Stimulated activated CD8-positive, alpha-beta memory T cell treated with anti-CD3 and anti-CD28 coated beads, Interleukin-15, amount 100 ng/mL, for 48 hours (primary cell): ENCODE measurements at places on chromosomes 3 and 15.
A peak's percentile ranks its signal among the peaks of the same experiment; 100 is the strongest.

DNA sequence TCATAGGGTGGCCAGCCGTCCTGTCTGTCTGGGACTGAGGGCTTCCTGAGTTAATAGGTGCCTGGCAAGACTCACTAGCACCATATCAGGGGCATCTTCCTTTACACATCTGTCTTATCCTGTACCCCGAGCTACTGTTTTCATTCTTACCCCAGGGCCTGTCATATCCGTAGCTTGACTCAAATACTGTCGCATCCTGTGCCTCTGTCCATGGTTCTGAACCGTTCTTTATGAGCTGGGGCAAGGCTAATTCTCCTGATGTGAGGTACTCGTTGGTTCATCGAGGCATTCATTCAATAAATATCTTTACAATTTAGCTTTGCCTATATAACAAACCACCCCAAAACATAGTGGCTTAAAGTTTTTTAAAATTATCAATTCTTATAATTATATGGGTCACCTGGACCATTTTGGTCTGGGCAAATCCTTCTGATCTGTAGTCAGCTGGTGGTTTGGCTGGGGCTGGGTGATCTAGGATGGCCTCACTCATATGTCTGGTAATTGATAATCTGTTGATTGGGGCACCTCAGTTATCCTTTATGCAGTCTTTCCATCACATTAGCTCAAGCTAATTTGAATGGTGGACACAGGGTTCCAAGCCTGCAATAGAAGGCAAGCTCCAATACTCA lies 121.2 kb downstream of the TLE3 start:
- DNase-seq: peak; percentile 19

DNA sequence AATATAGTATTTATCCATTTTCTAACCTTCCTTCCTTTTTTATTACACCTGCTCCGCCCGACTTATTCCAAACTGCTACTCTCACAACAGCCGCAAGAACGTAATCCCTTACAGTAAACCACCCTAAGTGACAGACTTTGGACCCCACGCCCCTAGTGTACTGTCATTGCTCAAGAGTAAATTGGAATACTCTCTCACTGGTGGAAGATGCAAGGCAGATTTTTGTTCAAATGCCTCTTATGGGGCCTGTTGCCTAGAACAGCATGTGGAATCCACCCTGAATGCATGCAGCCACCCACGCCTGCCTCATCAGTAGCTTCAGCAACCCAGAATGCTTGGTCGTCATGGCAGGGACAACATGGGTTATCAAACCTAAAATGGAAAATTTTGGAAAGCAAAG lies 226.2 kb upstream of the ST8SIA2 start:
- DNase-seq: no peak

DNA sequence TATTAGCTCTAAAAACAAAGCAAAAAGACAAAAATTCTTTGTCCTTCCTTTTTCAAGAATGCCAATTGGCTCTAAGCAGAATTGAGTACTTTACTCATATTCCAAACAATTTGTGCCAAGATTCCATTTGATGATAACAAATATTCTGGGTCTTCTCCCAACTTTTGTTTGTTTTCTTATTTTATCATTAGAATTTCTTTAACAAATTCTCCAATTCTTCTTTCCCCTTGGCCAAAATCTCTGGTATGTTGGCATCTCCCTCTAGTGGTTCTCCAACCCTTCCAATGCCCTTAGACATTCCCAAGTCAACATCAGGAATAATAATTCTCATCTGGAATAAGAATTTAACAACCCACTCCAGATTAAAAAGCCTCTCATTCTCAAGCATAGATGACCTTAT lies 5.3 kb downstream of the CPOX start:
- no peak for DNase-seq

DNA sequence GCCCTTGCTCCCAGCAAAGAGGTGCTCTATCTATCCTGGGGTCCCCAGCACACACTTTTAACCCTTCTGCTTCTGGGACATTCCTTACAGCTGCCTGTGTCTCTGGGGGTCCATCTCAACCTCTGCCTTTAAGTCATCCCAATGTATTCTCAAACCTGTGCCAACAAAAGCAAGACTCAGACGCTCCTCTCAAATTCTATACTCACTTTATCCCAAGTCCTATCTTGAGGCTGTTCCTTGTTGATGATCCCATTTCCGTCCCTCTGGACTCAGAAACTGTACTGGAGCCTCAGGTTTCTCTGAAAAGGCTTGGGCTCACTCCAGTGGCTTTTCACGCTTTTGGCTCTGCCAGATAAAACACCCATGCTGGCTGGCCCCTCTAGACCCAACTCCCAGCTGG lies 69.7 kb downstream of the XXYLT1 start:
- DNase-seq: no peak

DNA sequence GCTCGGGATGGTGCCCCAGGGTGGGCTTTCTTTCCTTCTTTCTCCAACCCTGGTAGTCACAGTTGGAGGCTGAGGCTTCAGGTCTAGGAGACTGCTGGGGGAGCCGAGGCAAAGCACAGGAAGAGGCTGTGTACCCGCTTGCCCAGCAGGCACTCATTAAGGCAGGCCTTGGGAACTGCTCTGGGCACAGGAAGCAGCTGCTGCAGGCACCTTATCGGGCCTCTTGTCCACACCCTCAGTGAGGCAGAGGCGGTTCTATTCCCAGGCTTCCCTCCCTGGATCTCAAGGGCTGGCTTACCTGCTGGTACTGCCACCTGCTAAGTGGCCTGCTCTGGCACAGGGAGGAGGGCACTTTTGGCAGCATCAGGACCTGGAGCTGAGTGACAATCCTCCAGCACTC lies 15.8 kb upstream of the GRM2 start:
- DNase-seq: no peak

DNA sequence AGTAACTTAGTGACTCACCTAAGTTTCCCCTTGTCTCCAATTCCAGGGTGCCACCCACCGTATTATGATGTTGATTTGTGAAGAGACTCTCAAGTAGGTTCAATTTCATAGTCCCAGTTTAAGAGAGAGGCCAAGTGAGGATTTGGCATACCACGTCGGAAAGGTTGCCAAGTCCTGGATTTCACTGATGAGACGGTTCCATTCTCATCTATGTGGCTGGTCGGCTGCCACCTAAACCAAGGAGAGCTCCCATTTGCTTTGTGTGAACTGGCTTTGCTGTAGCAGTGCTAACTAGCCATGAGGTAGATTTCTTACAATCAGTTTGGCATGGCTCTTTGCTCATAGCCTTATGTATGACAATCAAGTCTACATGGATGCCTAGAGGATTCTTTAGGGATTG lies 653.6 kb downstream of the NLGN1 start:
- DNase-seq: no peak

DNA sequence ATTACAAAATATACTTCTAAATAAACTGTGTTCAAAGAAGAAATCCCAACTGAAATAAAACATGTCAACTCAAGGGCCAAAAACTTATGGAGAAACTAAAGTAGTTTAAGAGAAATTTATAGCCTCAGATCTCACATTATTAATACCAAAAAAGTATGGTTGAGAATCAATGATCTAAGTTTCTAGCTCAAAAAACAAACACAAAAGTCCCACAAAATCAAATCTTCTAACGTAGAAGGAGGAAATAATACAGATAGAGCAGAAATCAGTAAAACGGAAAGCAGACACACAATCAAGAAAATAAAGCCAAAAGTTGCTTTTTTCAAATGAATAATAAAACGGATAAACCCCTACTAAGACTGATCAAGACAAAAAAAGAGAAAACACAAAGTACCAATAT lies 2.9 kb downstream of the SUSD5 start:
- DNase-seq: no peak

DNA sequence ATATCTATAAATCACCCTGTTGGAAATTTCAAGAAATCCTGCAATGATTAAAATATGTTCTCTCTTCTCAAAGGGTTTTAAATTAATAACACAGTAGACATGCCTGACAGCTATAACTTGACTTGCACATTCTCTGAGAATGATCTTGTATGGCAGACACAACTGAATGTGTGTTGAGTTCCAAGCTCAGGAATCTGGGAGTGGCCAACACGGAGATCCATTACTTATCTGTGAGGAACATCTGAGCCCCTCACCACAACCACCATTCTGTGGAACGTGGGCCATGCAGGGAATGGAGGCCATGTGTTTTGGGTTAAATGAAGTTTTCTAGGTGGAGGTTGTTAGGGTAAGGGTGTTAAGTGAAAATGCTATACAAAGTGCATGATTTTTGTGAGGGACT lies 105.3 kb upstream of the CHMP2B start:
- DNase-seq: no peak

DNA sequence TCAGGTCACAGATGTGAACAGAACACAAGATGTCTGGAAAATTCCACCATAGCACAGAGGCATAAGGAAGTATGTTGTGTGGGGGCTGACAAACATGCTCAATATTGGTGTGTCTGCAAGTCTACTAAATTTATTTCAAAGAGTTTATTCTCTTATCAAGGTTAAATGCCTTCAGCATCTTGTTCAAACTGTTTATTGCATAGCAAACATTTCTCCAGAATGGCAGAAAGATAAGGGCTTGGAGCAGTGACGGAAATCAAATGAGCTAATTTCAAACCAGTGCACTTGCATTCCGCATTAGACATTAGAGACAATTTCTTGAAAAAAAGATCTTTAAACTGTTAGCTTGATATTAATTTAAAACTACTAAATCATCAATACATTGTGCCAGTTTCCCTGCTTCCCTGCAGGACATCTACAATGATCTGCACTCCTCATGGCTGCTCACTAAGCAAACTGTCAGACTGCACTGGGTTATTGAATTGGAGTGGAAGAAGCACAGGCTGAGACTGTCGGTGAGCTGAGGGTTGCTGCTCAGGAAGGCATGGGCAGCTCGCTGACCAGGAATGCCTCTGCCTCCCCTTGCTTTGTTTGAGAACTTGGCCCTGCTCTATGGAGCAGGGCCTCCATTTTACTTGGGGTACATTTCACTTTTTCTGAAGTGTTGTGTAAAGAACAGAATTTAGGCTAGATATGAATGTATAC lies 89.4 kb downstream of the KCNAB1 start:
- DNase-seq: no peak

DNA sequence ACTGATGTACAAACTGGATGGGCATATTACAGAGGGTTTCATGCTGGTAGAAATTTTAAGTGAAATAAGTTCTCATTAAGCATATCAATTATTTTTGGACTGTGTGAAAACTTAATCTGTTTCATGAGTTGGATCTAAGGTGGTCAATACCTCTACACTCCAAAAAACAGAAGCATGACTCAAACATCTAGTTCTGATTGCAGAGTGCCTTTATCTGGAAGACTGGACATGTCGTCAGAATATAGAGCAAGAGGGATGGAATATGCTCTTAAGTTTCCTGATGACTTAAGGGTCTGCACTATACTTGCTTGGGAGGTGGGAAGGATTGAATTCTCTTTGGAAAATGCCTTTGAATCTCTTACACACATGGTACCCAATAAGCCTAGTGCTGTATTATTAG lies 138.3 kb downstream of the LPP start:
- DNase-seq: no peak

DNA sequence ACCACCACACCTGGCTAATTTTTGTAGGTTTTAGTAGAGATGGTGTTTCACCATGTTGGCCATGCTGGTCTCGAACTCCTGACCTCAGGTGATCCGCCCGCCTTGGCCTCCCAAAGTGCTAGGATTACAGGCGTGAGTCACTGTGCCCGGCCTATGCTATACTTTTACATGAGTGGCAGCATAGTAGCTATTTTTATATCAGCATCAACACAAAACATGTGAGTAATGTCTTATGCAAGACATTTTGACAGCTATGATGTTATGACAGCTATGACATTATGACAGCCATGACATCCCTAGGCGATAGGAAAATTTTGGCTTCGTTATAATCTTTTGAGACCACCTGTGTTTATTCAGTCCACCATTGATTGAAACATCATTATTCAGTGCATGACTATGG lies 4.1 kb upstream of the NAALADL2 start:
- no peak for DNase-seq

GRCh38 chr3:106071306-106071705 lies 202.5 kb upstream of the CBLB start:
- DNase-seq: no peak

DNA sequence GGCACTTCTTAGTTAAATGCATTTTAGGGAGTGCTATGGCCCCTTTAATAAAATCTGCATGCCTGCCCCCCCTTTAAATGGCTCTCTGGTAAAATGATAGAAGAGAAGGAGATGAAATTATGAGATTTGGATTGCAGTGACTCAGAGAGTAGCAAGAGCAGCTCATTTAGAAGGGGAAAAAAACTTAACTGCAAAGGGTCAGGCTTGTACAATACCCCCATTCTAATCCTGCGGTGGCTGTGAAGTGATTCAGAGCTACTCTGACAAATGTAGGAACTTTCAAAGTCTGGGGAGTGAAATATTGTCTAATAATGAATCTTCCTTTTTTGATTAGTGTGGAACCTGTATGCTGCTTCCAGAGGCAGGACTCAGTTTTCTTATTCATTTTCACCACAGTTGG lies 44.1 kb upstream of the TBC1D23 start:
- DNase-seq: no peak

DNA sequence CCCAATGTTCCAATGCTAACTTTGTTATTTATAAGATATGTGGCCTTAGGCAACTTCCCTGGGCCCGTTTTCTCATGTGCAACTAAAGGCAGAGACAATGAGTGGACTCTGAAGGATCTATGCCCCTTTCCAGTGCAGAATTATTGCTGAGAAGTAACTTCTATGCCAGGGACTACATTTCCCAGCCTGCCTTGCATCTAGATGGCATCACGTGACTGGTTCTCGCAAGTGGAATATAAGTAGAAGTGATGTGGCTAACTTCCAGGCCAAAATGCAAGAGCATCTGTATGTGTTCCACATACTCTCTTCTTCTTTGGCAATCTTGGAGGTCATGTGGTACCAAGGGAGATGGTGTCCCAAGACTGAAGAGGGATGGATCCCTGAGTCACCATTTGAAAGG lies 674.4 kb downstream of the NTRK3 start:
- no peak for DNase-seq

- DNase-seq: no peak
These were observed 506.4 kb upstream of the THBS1 start for GRCh38 chr15:39074341-39074985.

DNA sequence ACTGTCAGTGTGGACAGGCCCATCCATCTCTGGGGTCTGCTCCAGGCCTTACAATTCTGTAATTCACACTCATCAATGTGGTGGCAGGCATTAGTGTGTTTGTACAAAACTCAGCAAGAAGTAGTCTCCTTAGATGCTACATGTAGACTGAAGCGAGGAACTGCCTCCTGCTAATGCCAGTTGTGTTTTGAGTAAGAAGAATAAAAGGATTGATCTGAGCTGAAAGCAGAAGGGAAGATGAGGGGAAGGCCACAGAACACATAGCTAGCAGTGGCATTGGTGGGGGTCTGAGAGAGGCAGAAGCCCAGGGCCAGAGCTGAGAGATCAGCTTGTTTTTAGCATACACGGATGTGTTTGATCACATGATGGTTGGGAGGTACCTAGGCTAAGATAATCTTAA lies 144.1 kb downstream of the TIGIT start:
- DNase-seq: no peak

- no peak for DNase-seq
These were observed 15.5 kb downstream of the MAPKAPK3 start for GRCh38 chr3:50632450-50632849.
